MV-4-11 (cell line): ENCODE measurements at places on chromosomes 13 and 19.

GRCh38 chr19:17389957-17390664 is 3.9 kb downstream of the CCDC194 start:
- DNase-seq: no peak

GRCh38 chr19:33683881-33684537 is 62.3 kb downstream of the CHST8 start:
- peak; percentile 5 for DNase-seq

GRCh38 chr19:1468821-1469254 is 10.2 kb downstream of the C19orf25 start:
- no peak for DNase-seq

DNA sequence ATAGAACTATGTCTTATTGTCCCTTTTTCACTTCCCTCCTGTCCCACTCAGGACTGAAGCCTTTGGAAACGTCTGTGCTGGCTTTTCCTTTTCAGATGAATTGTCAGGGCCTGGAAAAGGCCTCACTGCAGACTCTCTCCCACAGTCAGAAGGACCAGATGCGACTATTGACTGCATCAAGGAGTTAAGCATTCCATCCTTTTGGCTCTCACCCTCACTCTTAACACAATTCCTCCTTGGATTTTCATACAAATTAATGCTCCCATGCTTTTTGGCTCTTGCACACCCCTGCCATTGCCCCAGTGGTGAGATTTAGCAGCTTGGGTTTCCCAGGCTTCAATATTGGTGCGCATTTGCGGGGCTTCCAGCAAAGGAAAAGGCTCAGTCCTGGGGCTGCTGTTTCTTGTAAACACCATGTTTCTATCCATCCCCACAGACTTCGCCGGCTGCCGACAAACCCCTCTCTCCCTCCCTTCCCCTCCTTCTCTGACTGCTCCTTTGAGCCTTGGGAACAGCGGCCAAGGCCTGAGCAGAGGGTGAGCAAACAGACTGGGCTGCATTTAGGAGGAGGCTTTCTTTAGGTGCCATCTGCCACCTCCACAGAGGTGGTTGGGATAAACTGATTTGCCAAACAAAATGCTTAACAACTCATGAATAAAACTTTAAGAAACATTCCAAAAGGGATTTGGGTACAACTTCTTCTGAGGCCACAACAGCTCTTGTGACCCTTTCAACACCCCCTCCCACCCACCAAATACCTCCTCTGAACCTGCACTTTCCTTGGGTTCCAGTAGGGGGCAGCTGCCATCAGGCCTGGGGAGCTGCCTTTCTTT is 48.6 kb upstream of the PCDH8 start:
- DNase-seq: no peak

- no peak for DNase-seq
Measured at GRCh38 chr19:55083004-55083850, 7.6 kb downstream of the EPS8L1 start.

- DNase-seq: no peak
Measured at GRCh38 chr13:77701305-77701704, 3.8 kb downstream of the SLAIN1 start.

DNA sequence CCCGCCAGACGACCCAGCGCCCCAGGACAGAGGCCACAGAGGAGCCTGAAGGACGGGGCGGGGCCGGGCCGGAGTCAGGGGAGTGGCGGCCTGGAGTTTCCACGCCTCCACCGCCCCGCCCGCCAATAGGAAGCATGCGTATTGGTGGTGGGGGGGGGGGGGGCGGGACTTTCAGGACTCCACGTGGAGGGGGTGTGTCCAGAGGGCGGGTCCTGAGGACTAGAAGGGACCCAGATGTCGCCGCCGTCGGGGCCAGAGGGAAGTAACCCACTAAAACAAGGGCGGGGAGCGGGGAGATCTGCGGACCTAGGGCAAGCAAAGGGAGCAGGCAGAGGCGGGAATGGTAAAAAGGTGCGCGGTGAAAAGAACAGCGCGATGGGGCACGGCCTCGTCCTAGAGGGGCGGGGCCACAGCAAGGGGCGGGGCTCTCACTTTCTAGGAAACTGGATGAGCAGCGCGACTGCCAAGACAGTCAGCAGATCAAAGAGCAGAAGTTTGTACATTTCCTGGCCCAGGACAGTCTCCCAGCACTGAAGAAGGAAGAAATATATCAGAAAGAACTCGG is 2.8 kb upstream of the LENG1 start:
- peak; percentile 96 for DNase-seq

DNA sequence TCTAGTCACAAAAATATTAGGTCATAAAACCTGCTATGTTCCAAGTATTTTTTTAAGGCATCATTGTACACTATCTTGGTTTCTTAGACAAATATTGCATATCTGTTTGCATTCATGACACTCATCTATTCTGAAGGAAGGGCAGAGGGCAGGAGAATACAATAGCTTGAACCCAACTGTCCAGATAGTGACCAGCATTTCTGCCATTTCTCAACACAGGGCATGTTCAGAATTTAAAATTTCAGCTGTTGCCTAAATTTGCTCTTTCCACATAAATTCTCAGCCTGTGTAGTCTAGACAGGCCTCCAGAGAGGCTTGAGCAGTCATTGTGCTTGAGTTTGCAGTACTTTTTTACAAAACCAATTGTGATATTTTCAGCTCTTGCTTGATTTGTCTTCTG is 119.5 kb downstream of the ZAR1L start:
- no peak for DNase-seq

- no peak for DNase-seq
Measured at GRCh38 chr13:57787058-57787791, 155.7 kb downstream of the PCDH17 start.

DNA sequence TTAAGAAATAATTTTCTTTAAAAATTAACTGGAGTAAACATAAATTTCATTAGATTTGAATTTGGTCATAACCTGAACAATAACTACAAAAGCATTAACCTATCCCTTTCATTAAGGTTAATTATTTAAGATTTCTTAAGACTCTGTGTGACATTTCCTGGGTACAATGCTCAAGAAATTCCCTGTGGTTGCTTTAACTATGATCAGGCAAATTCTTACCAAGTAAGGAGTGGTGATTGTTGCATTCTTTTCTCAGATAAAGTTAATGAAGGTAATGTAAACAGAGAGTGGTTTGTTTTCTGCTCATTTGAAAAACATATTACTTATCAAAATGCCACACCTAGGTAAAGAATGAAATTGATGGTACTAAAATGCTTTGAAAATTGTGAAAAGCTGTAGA is 114.8 kb upstream of the MIR17HG start:
- no peak for DNase-seq

DNA sequence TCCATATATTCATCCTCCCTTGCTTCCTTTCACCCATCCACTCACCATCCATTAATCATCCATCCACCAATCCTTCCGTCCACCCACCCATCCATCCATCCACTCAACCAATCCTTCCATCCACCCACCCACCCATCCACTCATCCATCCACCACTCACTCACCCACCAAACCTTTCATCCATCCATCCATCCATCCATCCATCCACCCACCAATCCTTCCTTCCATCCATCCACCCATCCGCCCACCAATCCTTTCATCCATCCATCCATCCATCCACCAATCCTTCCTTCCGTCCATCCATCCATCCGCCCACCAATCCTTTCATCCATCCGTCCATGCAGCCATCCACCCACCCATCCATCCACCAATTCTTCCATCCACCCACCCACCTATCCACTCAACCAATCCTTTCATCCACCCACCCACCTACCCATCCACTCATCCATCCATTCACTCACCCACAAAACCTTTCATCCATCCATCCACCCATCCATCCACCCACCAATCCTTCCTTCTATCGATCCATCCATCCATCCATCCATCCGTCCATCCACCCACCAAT is 3.0 kb downstream of the SBK3 start:
- DNase-seq: no peak

- DNase-seq: no peak
Measured at GRCh38 chr19:16363133-16363851, 38.7 kb downstream of the KLF2 start.

DNA sequence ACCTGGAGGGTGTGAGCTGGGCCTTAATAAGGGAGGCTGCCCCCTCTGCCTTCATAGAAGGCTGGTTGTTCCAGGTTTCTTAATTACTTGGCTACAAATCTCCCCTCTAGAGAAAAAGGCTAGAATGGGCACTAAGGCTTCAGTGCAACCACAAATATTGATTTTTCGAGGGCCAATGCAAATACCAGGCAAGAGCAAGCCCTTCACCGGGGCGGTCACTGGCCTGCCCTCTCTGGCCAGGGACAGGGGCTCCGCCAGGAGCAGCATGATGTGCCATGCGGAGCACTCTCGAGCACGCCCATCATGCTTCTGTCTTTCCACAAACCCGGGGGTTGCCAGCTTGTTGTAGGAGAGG is 127.8 kb upstream of the SPACA7 start:
- no peak for DNase-seq

GRCh38 chr19:47573071-47574026 is at the start of gene ZNF541:
ZNF541 (minus strand) TSS chr19:47573148; CDS start chr19:47555856, 17,292 bp downstream.
- no peak for DNase-seq

DNA sequence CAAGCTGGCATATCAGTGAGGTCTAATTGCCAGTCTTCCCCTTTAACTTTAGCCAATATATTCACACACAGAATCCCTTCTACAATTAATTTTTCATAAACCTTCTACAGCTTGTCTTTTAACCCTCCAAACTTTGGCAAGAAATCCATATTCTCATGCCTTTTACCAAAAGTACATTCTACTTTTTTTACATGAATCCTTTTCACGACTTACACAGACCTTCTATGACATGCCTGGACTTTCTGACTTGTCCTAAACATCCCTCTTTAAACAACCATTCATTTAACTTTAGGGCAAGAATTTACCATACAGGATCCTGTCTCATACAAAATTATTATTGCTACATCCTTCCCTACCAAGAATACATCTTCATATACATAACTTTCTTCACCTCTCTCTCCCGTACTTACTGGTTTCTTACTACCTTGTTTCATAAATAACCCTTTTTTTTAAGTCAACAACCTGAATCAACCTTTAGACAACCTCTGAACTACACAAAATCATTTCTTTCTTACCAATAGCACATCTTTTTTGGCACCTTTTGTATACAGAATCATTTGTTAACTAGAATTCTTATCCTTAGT is 23.5 kb downstream of the ZNF544 start:
- peak; percentile 29 for DNase-seq

- peak; percentile 25 for DNase-seq
Measured at GRCh38 chr13:66624302-66624701, 605.8 kb downstream of the PCDH9 start.

- peak; percentile 99 for DNase-seq
Measured at GRCh38 chr19:1901940-1902404, 3.2 kb upstream of the ADAT3 start.

GRCh38 chr13:40363653-40364052 is 302.8 kb downstream of the FOXO1 start:
- no peak for DNase-seq

GRCh38 chr19:51571599-51571998 is 516 bp downstream of the ZNF175 start:
- DNase-seq: no peak

- DNase-seq: no peak
Measured at GRCh38 chr13:107721125-107721869, 494.0 kb downstream of the LIG4 start.

GRCh38 chr19:14821937-14822336 is 13.0 kb downstream of the OR7A5 start:
- DNase-seq: peak; percentile 87

- no peak for DNase-seq
Measured at GRCh38 chr19:50320596-50320995, 8.6 kb downstream of the KCNC3 start.
